ENCODE measurements at places on chromosomes 12 and 14. TPM values are rescaled to one million over a fixed set of nuclear protein-coding genes. Genes with fewer than 3 reads are reported as not detected.
A peak's percentile ranks its signal among the peaks of the same experiment; 100 is the strongest.

DNA sequence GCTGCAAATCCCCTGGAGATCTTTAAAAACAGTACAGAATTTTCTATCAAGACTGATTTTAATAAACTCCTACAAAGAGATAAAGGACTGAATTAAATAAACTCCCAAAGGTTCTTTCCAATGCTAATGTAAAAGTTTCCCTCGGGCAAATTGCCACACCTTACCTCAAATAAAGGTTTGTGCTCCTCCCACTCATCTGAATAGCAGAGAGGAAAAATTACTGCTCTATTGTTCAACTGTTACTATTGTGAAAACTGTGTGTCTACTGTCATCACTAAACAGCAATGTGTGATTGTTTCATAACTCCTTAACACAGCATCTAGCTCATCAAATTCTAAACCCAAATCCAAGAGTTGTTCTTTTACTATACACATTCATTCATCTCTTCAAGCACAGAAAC, 3.2 kb downstream of the SPTLC2 start:
- DNase-seq: no peak

GRCh38 chr14:22422238-22422637, 166.8 kb downstream of the DAD1 start:
- no peak for DNase-seq

- DNase-seq: no peak
Measured at GRCh38 chr14:57352396-57353170, 37.8 kb upstream of the NAA30 start.

- DNase-seq: no peak
Measured at GRCh38 chr14:70282666-70283065, 76.8 kb downstream of the COX16 start.

DNA sequence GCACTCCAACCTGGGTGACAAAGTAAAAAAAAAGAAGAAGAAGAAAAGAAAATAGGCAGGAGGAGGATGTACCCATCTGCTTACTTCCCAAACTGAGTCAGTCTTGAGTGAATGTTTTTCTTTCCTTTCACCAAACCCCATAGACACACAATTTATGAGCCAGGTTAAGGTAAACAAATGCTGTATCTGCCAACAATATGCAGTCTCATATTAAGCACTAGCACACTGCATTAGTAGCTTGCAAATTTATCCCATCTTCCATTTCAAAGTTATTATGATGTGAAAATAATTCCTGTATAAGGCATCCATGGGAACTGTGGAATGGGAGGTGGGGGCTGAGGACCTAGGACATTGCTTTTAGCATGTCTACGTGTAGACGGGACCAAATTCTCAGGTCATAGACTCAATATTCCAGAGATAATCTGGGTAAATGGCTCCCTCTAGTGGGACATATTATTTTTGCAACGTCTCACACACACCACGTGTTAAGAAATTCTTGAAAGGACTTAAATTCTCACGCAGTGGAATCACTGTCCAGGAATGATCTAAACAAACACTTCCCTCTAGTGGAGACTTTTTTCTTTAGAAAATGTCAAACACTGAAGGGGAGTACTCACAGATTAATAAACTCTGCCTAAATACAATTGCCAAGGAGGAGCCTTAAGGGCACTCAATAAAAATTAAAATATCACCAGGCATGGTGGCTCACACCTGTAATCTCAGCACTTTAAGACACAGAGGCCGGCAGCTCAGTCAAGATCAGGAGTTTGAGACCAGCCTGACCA, 17.1 kb upstream of the OR10P1 start:
- peak; percentile 96 for DNase-seq

- peak; percentile 21 for DNase-seq
Measured at GRCh38 chr14:65949711-65950516, 536.3 kb upstream of the CCDC196 start.

- no peak for DNase-seq
Measured at GRCh38 chr12:89414851-89415250, 62.5 kb upstream of the DUSP6 start.

- DNase-seq: no peak
Measured at GRCh38 chr12:87779016-87779415, 250.2 kb downstream of the C12orf50 start.

- peak; percentile 29 for DNase-seq
Measured at GRCh38 chr12:71846322-71846940, 6.9 kb downstream of the TBC1D15 start.

The ENTPD5 gene
- total RNA-seq: 9.6 TPM

The KRT6A gene
- total RNA-seq: 701 TPM

The KRT3 gene
- total RNA-seq: not detected

The HOXC10 gene
- 3.4 TPM for total RNA-seq

The NDRG2 gene
- 40.2 TPM for total RNA-seq

The HVCN1 gene
- 4.1 TPM for total RNA-seq

All from umbilical cord (tissue), 2 donors.